ENCODE measurements at places on chromosomes 5 and 9.

GRCh38 chr5:95643152-95643551, 3.4 kb upstream of the RFESD start:
- no peak for DNase-seq

DNA sequence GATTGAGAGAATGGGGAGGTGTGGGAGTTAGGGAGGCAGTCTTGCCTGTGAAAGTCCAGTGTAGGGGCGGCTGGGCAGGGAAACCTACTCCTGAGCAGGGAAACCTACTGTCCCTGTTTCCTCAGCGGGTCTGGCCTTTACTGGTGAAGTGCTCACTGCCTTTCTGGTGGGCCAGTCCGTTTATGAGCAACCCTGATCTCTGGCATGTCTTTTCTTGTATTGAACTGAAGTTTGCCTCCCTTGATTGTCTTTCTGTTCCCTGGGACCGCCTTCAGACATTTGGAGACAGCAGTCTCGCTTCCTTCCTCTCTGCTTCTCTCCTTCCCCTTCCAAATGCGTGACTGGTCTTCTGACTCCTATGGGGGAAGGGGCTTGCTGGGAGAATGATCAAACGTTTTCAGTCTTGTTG, 2.9 kb downstream of the SNX18 start:
- no peak for DNase-seq

DNA sequence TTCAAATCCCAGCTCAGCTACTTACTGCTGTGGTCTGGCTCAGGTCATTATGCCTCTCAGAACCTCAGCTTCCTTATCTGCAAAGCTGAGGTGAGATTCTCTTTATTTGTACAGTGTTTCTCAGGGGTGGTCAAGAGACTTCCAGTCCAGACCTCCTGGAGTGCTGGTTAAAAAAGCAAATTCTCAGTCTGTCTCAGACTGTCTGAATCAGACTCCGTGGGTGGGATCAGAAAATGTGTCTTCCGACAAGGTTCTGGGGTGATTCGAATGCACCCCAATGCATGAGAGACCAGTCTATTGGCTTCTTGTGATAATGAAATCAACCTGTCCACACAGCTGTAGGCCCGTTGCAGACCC, 137.7 kb upstream of the SMIM23 start:
- DNase-seq: no peak

- peak; percentile 26 for DNase-seq
These were observed 145.3 kb upstream of the SMARCA2 start for GRCh38 chr9:1869843-1870242.

- DNase-seq: no peak
These were observed 54.9 kb upstream of the N4BP3 start for GRCh38 chr5:178058321-178059012.

Data from activated naive CD8-positive, alpha-beta T cell treated with anti-CD3 and anti-CD28 coated beads, Interleukin-2, amount 50 U/mL, for 24 hours (primary cell).